ENCODE measurements at places on chromosomes 6 and 20.

DNA sequence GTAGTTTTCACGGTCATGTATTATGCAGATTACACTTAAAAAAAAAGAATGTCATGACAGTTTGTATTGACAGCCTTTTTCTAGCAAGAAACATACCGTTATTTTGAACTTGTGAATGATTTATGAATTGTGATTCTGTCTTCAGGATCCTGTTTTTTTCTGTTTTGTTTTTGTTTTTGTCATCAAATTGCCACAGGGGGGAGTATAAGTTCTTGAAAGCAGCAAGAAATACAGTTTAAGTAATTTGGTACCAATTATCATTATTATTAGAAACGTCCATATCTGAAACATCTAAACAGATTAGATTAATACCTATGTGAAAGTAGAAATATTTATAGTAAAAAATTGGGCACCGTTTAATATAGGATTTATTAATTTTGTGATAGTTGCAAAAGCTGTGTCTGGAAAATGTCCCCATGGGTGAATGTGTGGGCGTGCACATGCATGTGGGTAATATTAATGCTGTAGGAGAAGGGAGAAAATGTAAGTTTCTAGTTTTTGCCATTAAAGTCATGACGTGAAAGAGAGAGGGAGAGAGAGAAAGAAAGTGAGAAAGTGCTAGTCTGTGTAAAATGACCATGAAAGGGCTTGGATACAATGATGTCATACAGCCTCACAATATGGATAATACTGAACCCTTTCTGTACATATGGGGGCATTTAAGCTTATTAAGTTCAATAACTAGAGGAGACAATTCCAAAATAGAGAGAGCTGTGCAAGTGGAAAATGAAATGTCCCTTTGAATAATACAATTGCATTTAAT lies 9.4 kb upstream of the CCN2 start:
- no peak for DNase-seq

GRCh38 chr20:47405775-47406325 lies 49.4 kb upstream of the ZMYND8 start:
- DNase-seq = no peak

GRCh38 chr6:61711849-61712248 lies 574.2 kb downstream of the KHDRBS2 start:
- DNase-seq = no peak

DNA sequence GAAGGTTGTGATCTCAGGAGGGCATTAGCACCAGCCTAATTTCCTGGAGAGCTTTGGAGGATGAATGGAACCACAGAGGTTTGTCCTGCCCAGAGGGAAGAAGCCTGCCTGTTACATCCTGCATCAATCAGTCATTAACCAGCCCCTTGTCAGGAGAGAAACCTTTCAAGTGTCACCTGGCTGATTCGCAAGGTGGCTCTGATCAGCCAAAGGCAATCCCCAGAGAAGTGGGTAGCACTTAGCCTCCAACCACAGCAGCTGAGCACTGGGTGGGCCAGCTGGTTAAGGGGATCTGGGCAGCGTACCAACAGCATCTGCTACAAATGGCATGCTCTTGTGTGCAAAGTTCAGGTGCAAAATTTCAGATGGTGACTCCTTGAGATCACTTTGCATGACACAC lies 26.9 kb downstream of the ANKEF1 start:
- DNase-seq = no peak

DNA sequence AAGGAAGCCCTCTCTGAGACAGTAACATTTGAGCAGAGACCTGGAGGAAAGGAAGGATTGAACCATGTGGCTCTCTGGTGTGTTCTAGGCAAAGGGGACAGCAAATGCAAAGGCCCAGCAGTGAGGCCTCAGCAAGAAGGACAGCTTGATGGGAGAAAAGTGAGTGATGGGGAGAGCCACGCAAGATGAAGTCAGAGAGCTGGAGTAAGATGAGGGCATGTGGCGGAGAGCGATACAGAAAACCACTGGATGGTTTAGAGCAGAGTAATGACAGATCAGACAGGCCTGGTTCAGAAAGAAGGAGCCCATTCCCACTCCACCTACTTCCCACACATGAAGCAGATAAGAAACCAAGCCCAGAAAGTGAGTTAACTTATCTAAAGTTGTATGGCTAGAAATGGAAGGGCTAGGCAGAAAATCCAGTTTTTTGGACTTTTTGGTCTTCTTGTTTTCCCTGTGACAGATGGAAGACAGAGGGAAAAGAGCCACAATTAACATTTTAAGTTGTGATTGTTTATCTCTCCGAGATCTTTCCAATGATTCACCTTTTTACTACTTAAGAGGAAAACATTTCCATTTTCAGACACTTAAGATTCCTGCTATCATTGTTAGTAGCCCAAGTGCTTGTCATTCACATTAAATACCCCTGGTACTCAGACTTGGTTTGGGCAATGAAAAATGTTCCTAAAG lies 723 bp upstream of the SNPH start:
- DNase-seq = no peak

- no peak for DNase-seq
Measured at GRCh38 chr6:150272976-150273315, 95.9 kb upstream of the IYD start.
